ENCODE measurements at places on chromosomes 12 and 14. TPM values are rescaled to one million over a fixed set of nuclear protein-coding genes. Genes with fewer than 3 reads are reported as not detected.

DNA sequence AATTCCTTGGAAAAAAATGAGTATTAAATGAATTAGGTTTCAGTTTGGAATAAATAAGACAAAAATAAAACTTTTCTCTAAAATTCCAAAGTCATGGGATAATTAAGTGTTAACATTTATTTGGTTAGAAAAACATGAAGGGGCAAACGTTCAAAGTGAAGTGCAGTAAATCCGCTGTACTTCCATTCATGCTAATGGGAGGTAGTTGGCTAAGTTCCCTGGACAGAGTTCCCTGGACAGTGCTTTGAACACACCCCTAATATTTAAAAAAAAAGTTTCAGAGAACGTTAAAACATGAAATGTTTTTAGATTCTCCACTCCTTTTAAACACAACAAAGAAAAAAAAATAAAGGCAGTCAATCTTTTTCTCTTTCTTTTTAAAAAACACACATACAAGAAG, 16.3 kb downstream of the ALX1 start:
- DNase-seq: no peak

DNA sequence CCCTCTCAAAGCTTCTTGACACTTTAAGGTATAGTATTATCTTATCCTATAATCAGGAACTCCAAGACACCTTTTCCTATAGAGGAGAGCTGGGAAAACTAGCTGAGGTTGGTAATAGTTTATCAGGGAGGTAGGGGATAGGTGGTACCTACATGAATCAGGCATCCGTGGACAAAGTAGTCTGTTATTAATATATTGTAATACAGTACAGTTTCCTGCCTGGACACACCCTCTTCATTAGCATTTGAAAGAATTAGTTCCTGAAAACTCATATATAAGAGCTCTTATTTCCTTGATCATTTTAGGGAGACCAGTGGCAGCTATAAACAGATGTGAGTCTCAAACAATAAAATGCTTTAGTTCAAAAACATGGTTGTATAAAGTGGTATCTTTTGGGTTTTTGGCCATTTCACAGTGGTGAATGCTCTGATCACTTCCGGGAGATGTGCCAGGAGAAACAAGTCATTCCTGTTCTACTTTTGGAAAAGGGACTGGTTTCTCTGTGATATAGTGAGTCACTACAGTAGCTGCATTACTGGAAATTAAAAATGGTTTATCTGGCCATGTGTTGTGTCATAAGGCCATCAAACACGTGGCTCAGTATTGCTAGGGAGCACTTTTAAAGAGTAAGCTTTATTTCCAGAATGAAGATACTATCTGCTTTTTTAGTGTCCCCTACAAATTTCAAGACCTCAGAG, 98.1 kb downstream of the KLRB1 start:
- no peak for DNase-seq

- peak; percentile 68 for DNase-seq
Observed at GRCh38 chr12:87848248-87848868, 180.8 kb downstream of the C12orf50 start.

DNA sequence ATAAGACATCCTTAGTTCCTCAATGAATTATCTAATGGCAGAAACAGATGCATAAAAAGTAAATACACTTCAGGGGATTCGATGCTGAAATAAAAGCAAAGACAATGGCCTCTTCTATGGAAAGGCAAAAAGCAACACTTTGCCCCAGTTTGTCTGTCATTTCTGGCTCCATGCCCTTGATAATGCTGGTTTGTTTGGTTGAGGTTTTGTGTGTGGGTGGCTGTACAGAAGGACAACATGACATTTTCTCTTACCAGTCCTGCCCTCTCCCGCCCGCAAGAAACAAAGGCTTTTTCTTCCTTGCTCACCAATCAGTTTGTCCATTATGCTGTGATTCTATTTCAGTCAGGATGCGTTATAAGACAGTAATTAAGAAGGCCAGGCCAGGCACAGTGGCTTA, 18.1 kb upstream of the WDR89 start:
- DNase-seq: no peak

GRCh38 chr12:72173974-72174373, 98.2 kb upstream of the TRHDE start:
- DNase-seq: no peak

- no peak for DNase-seq
Observed at GRCh38 chr14:69317102-69317755, 57.3 kb downstream of the GALNT16 start.

GRCh38 chr12:68772714-68773113, 26.7 kb downstream of the SLC35E3 start:
- no peak for DNase-seq

DNA sequence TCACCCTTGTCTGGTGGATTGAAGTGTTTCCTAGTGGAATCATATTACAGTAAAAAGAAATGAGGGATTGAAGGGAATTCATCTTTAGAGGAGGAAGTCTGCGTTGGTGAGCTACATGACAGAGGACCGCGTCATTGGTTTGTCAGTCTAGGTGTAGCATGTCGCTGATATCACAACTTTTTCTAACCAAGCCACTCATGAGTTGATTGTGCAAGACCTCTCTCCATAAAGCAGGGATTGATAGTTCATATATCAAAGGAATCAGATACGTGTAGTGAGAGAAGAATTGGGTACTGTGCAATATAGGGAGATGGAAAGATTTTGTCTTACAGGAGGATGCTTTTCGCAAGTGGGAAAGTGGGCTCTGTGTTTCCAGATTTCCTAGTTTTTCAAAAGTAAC, 3.0 kb upstream of the FBXO33 start:
- DNase-seq: no peak

The EPYC gene
- not detected for total RNA-seq

The KRT72 gene
- total RNA-seq: not detected

The RARG gene
- total RNA-seq: 58.9 TPM

The RFC5 gene
- 61.6 TPM for total RNA-seq

The GSG1 gene
- total RNA-seq: 197 TPM

The FGF6 gene
- not detected for total RNA-seq

The LRP1-AS gene
- not detected for total RNA-seq
